MM.1S (cell line): ENCODE measurements at places on chromosomes 12 and 14.

GRCh38 chr14:64421166-64421565 is 33.0 kb downstream of the MTHFD1 start:
- H3K4me1 ChIP-seq = no peaks in the 10 kb centered on the region
- DNase-seq = no peak
- H3K27me3 ChIP-seq = no peaks in the 10 kb centered on the region
- H3K4me3 ChIP-seq = no peak overlapping the region

- H3K4me3 ChIP-seq = no peak overlapping the region
- H3K36me3 ChIP-seq = no peaks in the 10 kb centered on the region
- no peaks in the 10 kb centered on the region for H3K27me3 ChIP-seq
- H3K27ac ChIP-seq = no peak overlapping the region
- no peak for DNase-seq
These were observed 145.3 kb upstream of the DCN start for GRCh38 chr12:91327889-91328288.

DNA sequence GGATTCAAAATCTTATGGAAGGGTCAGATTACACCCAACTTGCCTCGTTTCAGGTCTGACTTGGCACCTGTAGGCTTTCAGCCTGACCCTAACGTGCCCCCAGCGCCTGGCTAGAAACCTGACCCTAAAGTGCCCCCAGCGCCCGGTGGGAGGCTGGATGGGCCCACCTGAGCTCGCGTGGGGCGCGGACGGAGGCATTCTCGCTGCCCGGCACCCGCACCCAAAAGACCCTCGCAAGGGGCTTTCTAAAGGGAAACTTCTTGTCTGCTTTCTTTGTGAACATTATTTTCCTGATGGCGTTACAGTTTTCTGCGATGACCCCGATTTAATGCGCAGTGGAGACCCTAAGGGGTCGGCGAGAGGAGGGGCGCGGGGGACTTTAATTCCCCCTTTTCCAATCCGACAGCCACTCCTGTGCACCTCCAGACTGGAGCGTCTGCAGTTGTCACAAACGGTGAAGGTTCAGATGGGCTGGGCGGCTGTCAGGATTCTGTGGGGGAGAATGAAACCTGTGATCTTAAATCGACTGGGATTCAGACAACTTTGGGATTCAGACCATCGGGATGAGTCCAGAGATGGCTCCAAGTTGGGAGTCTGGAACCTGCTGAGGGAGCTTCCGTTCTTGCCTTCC is 751 bp upstream of the HRK start:
- H3K27ac ChIP-seq = no peak overlapping the region
- H3K27me3 ChIP-seq = peaks cover 11% of the 10 kb centered on the region
- no peaks in the 10 kb centered on the region for H3K4me1 ChIP-seq
- no peaks in the 10 kb centered on the region for H3K36me3 ChIP-seq

- H3K27ac ChIP-seq = peak overlapping the region; percentile 46; the same call in 1 of the 2 replicates
- peaks cover 28% of the 10 kb centered on the region for H3K4me1 ChIP-seq
- H3K36me3 ChIP-seq = 0 out of 2 replicates have a peak, but pooled peaks cover 2% of the 10 kb centered on the region
These were observed 2.7 kb upstream of the TSPAN31 start for GRCh38 chr12:57741844-57742738.

GRCh38 chr12:107818984-107819383 is 44.5 kb downstream of the ASCL4 start:
- no peak overlapping the region for H3K27ac ChIP-seq
- H3K4me3 ChIP-seq = no peak overlapping the region
- no peak for DNase-seq
- H3K4me1 ChIP-seq = no peaks in the 10 kb centered on the region

- no peak overlapping the region for H3K4me3 ChIP-seq
- no peaks in the 10 kb centered on the region for H3K36me3 ChIP-seq
- no peaks in the 10 kb centered on the region for H3K27me3 ChIP-seq
- H3K27ac ChIP-seq = no peak overlapping the region
- H3K4me1 ChIP-seq = no peaks in the 10 kb centered on the region; the same call in 1 of the 2 replicates
These were observed 23.2 kb downstream of the CLIP1 start for GRCh38 chr12:122399254-122399591.

DNA sequence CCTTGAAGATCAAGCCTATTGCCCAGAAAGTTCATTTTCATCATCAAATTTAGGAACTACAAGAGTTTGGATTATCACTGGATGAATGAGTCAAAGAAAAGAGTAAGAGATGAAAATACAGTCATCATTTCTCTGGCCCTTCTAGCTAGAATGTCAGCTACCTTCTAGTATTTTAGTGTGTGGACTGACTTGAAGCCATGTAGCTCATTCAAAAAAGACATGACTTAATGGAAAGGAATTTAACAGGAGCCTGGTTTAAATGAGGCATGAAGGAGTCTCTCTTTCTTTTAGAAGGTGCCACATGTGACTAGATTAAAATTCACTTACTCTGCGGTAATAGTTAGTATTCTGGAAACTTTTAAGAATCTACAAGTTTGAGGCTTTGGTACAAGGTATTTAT is 7.1 kb downstream of the PTHLH start:
- no peaks in the 10 kb centered on the region for H3K36me3 ChIP-seq
- no peak overlapping the region for H3K27ac ChIP-seq
- no peak overlapping the region for H3K4me3 ChIP-seq
- no peaks in the 10 kb centered on the region for H3K27me3 ChIP-seq
- DNase-seq = no peak

DNA sequence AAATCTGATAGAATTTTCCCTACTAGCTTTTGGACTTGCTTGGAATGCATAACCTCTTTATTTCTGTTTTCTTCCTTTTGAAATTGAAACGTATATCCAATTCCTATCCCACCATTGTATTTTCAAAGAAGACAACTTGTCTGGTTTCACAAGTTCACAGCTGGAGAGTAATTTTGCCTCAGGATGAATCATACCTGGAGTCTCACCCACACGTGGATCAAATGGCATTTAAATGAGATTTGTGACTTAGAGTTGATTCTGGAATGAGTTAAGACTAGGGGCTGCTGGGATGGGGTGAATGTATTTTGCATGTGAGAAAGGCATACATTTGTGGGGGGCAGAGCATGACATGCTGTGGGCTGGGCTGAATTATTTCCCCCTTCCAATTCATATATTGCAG is 516.5 kb upstream of the MGAT4C start:
- H3K36me3 ChIP-seq = no peaks in the 10 kb centered on the region
- no peaks in the 10 kb centered on the region for H3K27me3 ChIP-seq
- H3K27ac ChIP-seq = no peak overlapping the region
- H3K4me3 ChIP-seq = no peak overlapping the region

GRCh38 chr14:100645196-100645981 is 58.2 kb upstream of the BEGAIN start:
- no peak overlapping the region for H3K27ac ChIP-seq
- 0 out of 2 replicates have a peak, but pooled peaks cover 4% of the 10 kb centered on the region for H3K4me1 ChIP-seq
- DNase-seq = peak; percentile 47
- H3K36me3 ChIP-seq = no peaks in the 10 kb centered on the region
- no peaks in the 10 kb centered on the region for H3K27me3 ChIP-seq

GRCh38 chr12:96308881-96309280 is 91.4 kb downstream of the CDK17 start:
- no peaks in the 10 kb centered on the region for H3K27me3 ChIP-seq
- peaks cover 10% of the 10 kb centered on the region for H3K4me1 ChIP-seq
- no peak overlapping the region for H3K4me3 ChIP-seq
- no peaks in the 10 kb centered on the region for H3K36me3 ChIP-seq
- no peak for DNase-seq
- no peak overlapping the region for H3K27ac ChIP-seq
